AG04449 (cell line): ENCODE measurements at places on chromosomes 1 and 21.

DNA sequence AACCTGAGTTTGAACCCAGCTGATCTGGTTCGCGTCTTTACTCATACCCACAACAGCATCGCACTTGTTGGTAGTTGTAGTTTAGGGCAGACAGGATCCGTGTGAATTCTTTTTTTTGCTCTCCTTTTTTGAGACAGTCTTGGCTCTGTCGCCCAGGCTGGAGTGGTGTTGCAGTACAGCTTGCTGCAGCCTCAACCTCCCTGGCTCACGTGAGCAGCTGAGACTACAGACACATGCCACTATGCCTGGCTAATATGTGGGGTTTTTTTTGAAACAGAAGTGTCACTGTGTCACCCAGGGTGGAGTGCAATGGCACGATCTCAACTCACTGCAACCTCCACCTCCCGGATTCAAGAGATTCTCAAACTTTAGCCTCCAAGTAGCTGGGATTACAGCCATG lies 7.9 kb downstream of the TAF13 start:
- DNase-seq = no peak

- no peak for DNase-seq
Measured at GRCh38 chr1:76191561-76191960, 117.0 kb downstream of the ST6GALNAC3 start.

DNA sequence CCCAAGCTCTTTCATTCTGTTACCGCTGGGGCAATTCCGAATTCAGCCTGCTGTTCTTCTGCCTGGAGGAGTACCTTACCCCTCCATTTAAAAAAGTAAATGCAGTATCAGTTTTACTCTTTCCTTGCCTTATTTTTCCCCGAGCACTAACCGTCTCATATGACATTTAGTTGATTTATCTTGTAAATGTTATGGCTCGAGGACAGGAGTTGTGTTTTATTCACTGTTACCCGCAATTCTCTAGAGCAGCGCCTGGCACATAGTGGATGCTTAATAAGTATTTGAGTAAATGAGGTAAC lies 425 bp upstream of the TADA1 start:
- DNase-seq = no peak

DNA sequence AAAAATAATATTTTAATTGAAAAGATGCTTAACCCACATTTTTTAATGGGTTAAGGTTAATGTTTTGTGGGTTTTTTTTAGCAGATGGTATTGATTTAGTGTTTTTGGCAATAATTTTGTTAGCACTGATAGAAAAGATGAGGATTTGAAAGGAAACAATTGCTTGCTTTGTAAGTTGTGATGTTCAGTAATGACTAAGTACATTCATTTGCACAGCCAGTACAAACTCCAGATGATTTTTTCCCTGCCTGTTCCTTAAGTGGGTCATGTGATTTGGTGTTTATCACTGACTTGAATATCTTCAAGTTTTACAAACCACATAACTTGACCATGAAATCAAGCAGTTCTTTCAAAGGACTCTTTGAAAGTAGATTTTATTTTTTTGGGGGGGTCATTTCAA lies 15.0 kb downstream of the DISP1 start:
- peak; percentile 31 for DNase-seq

DNA sequence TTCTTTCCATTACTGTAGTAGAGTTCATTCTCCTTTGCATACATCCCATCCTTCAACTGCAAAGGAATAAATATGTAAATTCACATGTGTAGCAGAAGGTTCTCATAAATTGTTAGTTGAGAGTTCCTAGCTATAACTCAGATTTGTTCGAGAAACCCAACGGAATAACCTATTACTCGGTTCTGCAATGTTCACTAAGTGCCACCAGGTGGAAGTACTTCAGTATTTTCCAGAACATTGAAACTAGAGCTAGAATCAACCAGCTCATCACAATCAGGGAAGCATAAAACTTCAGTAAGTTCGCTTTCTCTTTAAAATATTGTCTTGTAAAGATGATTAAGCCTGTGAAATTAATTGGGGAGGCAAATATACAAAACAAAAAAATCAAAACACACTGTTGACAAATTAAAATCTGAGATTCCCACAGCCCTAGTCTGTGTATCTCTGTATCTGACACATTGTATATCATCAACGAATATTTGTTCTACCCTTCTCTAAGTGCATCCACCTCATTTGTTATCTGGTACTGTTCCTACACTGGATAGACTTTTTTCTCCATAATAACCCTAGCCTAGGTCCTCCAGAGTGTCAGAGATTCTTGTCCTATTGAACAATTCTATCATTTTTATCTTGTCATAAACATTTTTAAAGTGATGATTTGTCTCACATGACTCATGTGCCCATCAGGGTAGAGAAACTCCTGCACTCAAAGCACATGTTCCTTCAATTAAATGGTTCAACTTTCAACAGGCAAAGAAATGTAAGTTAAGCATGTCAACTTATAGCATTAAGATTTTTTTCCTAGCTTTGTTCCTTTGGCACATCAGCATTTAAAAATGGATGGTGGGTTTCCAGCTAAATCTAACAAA lies 31.9 kb downstream of the MROH9 start:
- peak; percentile 14 for DNase-seq

DNA sequence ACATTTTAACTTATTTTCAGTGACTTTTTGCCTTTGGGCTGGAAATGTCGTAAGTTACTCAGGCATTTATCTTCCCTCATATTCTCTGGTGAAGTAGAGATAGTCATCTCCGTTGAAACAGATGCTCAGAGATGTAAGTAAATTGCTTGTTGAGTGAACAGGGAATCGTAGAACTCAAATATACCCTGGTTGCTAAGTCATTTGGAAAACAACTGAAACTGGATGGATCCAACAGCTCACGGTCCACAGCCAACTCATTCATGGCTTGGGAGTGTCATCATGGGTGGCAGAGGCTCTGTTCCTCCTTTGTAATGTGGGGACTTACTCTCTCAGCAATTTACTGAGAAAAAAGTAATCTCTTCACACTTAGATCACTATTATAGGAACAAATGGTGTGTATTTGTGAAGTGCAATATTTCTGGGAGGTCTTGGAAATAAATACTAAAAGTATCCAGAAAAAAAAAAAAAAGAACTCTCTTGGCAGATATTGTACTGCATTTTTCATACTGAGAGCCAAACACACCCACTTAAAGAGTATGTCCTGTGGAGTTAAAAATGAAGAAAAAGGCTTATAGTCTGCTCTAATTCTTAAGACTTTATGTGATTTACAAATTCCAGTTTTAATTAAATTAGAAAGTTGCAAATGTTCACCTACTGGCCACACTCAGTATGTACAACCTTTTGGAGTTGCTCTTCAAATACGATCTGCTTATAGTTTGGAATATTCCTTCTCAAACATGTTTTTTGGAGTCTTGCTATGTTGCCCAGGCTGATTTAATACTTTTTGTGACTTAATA lies 107.4 kb downstream of the LEPR start:
- no peak for DNase-seq

GRCh38 chr1:26283279-26283853 lies 3.5 kb downstream of the SH3BGRL3 start:
- DNase-seq = no peak

- DNase-seq = no peak
Measured at GRCh38 chr1:242525769-242526168, 1.3 kb upstream of the PLD5 start.

GRCh38 chr1:9439074-9439761 lies 100.0 kb upstream of the SLC25A33 start:
- no peak for DNase-seq

- DNase-seq = no peak
Measured at GRCh38 chr1:28144203-28145135, 32.0 kb downstream of the PTAFR start.

DNA sequence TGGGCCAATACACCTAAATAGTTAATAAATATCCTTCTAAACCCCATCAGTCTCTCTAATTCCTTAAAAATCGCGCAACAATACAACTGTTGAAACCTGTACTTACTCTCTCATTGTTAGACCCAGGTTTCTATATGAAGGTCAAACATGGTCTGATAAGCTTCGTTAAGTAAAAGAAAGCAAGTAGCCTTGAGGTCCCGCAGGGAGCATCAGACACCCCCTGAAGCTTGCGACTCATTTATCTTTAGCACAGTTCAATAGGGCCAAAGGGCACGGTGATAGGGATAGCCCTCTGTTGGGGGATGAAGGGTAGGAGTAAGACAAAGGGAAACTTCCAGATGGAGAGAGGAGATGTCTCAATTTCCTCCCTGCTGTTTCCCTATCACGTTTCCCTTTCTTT lies 27.3 kb upstream of the THEM4 start:
- no peak for DNase-seq

DNA sequence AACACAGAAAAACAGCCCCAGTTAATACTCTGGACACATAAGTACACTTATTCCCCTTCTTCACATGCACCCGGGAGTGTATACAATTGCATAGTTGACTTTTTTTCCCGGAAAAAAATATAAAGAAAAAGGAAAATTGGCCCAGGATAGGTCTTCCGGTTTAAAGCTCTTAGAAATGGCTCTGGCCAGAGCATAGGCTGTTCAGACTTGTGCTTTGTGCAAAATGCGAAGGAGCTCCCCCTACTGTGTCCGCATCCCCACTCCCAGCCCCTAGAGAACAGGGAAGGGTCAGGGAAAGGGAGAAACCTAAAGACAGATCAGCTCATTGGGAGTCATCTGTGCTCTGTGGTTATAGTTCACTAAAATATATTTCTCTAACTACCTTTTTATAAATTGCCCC lies 5.5 kb upstream of the MTMR11 start:
- no peak for DNase-seq

DNA sequence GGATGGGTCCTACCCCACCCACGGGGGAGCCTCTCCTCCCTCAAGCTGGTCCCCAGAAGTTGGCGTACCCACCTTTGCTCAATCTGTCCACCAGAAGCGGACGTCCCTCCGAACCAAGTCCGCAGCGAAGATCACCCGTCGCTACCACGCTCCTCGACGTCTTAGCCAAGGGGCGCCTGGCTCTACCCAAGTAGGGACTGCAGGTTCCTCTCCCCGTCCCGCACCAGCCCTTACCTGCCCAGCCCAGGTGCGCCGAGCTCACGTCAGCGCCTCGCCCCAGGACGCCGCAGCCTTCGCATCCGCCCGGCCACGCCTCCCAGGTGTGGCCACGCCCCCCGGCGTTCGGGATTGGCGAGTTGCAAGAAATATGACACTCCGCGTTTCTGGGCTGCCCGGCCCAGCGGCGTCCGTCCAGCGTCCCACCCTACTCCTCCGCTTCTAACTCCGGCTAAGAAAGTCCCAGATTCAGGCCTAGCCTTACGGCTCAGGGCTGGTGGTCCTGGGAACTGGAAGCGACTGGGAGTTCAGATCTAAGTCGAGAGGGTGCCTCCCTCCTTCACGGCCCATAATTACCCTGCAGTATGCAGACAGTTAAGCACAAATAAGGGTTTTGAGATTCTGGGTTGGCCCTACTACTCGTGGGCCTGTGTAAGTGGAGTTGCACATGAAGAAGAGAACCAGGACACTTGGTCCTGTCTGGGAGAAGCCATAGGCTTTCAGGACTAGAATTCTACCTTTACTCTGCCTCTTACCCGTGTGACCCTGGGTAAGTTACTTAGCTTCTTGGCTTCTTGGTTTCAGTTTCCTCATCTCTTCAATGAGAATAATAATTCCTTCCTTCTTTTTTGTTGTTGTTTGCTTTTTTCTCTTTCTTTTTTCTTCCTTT lies at the start of gene IRF6:
TSS of gene IRF6 (minus strand) at position 268 of the 886 bp plus-strand sequence. CDS start 4,729 bp downstream, outside the sequence.
- no peak for DNase-seq

DNA sequence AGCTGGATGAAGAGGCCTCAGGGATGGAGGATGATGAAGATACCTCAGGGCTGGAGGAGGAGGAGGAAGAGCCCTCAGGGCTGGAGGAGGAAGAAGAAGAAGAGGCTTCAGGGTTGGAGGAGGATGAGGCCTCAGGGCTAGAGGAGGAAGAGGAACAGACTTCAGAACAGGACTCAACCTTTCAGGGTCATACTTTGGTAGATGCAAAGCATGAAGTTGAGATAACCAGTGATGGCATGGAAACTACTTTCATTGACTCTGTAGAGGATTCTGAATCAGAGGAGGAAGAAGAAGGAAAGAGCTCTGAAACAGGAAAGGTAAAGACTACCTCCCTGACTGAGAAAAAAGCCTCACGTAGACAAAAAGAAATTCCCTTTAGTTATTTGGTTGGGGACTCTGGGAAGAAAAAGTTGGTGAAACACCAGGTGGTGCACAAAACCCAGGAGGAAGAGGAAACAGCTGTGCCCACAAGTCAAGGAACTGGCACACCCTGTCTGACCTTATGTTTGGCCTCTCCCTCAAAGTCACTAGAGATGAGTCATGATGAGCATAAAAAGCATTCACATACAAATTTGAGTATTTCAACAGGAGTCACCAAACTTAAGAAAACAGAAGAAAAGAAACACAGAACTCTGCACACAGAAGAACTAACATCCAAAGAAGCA lies 15.4 kb downstream of the L1TD1 start:
- DNase-seq = no peak

- no peak for DNase-seq
Measured at GRCh38 chr1:50074931-50075330, 33.8 kb upstream of the ELAVL4 start.
